Right lobe of liver (tissue), 6 donors: ENCODE measurements at places on chromosomes 7 and 10.

GRCh38 chr7:35605760-35606159 is 89.2 kb downstream of the HERPUD2 start:
- DNase-seq: no peak

DNA sequence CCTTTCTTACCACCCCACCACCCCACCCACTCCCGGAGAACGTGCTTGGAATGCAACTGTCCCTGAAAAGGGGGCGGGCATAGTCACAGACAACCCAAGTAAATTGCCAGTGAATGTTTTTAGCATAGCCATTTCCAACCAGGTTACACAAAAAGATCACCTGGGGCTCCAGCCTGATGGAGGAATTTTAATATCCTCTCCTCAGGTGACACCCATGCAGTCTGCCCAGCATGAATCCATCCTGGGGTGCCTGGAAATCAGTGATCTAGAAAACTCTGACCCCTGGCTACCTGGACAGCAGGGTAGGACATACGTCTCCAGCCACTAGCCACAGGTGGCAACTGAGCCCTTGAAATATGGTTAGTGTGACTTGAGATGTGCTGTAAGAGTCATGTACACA is 61.1 kb downstream of the SORBS1 start:
- no peak for DNase-seq

GRCh38 chr10:130498042-130498441 is 361.9 kb downstream of the GLRX3 start:
- peak; percentile 34 for DNase-seq

DNA sequence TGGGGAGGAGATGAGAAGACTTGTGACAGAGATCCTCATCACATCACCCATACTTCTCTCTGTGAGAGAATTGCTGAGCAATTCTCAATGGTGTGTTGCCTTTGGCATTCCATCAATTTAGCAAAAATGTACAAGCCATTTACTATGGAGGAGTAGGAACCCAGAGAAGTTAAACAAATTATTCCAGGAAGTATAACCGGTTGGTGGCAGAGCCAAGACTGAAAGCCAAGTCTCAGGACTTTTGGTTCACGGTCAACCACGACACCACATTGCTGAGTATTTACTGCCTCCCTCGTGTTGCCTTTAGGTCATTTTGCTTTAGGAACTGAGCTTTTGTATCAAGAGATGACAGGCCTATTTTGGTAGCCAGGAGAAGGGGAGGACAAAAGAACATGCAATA is 88.0 kb upstream of the ELMO1 start:
- no peak for DNase-seq

- no peak for DNase-seq
Observed at GRCh38 chr7:46930366-46930765, 651.5 kb downstream of the TNS3 start.

GRCh38 chr7:44327981-44328380 is 2.6 kb upstream of the CAMK2B start:
- no peak for DNase-seq

DNA sequence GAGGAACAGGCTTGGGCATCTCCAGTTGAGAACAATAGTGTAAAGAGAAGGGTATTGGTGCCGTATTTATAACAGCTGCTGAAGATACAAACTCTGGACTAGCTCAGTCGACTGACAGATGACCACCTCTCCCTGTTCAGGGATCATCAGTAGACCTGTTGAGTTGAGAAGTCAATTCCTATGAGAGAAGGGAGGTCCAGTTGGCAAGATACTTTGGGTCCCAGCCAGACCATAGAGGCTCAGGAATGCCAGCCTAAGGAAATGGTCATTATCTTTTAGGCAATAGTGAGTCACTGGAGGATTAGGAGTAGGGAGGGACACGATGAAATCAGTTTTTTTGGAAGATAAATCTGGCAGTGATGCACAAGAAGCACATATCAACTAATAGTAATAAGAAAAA is 202.9 kb downstream of the TRIL start:
- no peak for DNase-seq

- DNase-seq: no peak
Observed at GRCh38 chr7:22717760-22718159, 9.2 kb upstream of the IL6 start.

DNA sequence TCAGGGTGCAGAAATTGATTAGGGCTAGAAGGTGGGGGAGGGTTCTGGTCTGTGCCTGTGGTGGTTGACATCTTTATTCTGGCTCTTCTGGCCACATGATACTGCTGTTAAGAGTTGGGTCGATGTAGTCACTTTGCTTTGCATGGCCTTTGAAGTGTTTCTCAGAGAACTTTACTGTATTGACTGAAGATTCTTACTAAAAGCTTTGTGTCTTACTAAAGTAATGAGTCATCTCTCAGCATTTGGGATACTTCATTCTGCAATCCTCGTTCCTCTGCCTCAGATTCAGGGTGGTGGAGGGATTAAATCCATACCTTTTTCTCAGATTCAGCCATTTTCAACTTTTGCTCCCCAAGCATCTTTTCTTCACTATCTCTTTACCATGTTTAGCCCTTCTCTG is 38.6 kb downstream of the STEAP4 start:
- no peak for DNase-seq

DNA sequence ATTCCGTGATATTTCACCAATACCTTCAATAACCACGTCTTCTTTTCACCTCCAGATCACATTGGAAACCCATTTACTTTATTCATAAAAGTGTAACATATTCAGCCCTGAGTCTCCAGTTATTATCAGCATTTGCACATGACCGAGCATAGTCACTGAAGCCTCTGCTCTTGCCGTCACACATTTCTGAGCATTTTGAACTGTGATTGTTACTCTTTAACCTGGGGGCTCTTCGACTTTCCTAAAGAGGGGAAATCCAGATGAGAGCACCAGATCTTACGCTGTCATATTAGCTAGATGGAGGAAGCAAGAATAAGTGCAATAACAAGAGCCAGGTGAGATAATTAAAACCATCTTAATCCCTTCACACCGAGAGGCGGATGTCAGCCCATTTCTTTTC is 260.0 kb upstream of the NRP1 start:
- DNase-seq: no peak

- no peak for DNase-seq
Observed at GRCh38 chr7:12909483-12909882, 222.1 kb downstream of the ARL4A start.

- no peak for DNase-seq
Observed at GRCh38 chr7:78041423-78041822, 242.8 kb downstream of the PHTF2 start.

DNA sequence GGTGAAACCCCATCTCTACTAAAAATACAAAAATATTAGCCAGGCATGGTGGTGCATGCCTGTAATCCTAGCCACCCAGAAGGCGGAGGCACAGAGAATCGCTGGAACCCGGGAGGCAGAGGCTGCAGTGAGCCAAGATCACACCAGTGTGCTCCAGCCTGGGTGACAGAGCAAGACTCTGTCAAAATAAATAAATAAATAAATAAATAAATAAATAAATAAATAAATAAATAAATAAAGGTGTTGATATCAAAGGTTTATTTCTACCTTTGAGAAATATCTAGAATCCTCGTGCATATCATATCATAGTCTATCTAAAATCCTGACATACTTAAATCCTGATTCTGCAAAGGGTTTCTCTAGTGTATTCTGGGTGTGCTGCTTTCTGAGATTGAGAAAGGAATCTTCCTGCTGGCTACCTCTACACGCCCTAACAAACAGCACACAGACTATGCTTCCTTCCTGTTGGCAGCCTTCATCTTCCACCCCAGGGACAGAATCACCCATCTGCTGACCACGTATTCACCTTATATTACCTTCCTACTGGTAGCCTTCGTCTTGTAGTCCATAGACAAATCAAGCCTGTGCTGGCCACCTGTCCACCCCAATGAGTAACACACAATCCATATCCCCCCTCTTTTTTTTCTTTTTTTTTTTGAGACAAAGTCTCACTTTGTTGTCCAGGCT is 8.7 kb downstream of the ABLIM1 start:
- no peak for DNase-seq

GRCh38 chr10:58608351-58608750 is 95.7 kb downstream of the BICC1 start:
- DNase-seq: no peak

DNA sequence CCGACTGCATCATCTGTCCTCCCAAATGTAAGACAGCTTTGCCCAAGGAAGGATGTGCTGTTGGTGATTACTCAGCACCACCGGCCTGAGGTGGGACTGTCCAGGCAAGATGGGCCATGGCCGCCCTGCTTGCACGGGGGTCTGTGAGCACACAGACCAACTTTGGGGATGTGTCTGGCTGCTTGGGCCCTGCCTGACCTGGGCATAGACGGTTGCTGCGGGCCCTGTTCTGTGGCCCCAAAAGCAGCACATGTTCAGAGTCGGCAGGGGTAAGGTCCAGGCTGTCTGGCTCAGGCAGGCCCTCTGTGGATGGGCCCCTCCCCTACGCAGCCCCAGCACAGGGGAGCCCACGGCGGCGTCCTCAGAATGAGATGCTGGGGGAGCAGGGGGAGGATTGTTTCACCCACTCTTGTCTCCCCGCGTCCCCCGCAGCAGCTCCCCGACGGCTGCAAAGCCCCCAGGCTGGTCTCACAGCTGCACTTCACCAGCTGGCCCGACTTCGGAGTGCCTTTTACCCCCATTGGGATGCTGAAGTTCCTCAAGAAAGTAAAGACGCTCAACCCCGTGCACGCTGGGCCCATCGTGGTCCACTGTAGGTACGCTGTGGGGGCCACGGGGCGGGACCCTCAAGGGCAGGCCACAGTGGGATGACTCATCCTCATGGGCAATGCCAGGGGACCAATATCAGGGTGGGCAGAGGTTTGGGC is 58.4 kb downstream of the MKI67 start:
- no peak for DNase-seq

DNA sequence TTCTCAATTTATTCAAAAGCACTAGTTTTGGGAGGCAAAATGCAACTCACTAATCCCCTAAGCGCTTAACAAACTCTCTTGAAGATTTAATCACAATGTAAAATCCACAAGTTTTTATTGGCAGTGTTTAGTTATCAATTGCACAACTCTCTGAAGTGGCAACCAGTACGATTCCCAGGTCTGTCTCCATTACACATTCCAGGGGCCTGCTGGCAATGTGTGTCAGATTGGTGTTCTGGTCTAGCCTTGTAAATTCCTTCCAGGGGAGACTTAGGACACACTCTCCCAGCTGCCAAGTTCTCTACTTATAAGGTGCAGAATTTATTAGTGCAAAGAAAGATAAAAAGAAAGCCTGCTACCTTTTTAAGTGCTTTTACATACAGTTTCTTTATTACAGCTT is 164.7 kb upstream of the HPS1 start:
- DNase-seq: no peak

DNA sequence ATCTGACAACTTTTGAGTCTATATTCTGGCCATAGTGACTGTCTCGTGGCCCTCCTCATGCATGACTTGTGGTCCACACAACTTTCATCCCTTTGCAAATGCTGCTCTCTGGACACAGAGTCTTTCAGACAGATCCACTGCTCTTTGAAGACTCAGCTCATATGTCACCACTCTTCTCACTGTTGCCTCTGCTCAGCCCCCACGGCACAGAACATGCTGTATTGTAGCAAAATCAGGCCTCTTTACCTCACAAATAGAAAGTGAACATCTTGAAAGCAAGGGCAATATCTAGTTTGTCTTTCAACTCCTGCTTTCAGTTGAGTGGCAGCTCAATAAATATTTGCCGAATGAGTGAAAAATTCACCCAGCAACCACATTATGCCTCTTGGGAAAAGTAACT is 443.5 kb downstream of the NRG3 start:
- DNase-seq: no peak
